ENCODE measurements at places on chromosomes 1 and 21.

GRCh38 chr1:245859493-245860114 is 647.5 kb downstream of the SMYD3 start:
- DNase-seq, result no peak

- no peak for DNase-seq
Observed at GRCh38 chr1:24850328-24850920, 79.7 kb downstream of the RUNX3 start.

GRCh38 chr1:174958396-174958795 is 41.4 kb upstream of the CACYBP start:
- DNase-seq, result no peak

DNA sequence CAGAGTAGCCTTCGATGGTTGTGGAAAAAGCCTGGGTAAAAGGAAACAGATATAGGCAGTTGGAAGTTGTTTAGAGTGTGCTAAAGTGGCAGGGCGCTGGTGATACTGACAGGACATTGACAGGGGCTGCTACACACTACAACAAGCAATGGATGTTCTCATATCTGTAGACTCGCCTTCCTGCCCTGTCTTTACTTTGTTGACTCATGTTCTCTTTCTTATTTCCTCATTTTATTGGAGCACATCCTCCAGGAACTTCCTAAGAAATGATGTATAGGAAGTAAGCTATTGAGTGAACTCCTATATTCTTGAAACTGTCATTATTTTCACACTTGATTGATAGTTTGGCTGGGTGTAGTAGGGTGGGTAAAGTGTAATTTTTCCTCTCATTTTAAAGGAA is 51.0 kb downstream of the C4BPA start:
- DNase-seq, result no peak

GRCh38 chr1:236083650-236084385 is 18.9 kb upstream of the NID1 start:
- DNase-seq, result no peak

GRCh38 chr1:150009604-150010392 is 728 bp downstream of the OTUD7B start:
- peak; percentile 77 for DNase-seq

- DNase-seq, result no peak
Observed at GRCh38 chr1:47576758-47577115, 138.9 kb downstream of the FOXD2 start.

DNA sequence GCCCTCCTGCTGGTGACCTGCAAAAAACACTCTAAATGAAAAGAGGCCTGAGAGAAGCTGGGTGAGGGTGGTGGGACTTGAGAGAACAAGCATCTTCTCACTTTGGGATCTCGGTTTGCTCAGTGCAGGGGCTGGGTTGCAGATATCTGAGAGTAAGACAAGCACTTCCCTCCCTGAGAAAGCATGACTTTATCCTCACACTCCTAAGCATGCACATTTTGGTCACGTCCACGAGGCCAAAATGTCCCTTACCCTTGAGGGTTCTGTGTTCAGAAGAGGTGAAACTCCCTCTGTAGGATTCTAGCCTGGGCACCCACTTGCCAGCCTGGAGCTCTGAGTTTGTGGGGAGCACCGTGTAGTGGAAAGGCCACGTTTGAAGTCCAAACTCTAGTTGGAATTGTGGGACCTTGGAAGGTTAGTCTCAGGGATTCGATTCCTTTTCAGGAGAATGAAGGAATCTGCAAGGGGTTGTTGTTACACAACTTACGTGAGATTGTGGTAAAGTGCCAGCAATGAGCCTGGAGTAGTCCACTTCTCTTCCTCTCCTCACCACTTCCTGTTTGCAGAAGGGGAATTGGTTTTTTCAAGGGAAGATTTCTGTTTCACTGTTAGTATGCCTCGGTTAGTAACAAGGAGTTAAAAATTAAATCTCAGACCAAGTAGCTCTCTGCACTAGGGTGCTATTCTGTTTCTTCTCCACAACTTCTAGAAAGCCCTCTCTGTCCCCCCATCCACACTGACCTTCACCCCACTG is 3.0 kb downstream of the FCAMR start:
- DNase-seq, result no peak

DNA sequence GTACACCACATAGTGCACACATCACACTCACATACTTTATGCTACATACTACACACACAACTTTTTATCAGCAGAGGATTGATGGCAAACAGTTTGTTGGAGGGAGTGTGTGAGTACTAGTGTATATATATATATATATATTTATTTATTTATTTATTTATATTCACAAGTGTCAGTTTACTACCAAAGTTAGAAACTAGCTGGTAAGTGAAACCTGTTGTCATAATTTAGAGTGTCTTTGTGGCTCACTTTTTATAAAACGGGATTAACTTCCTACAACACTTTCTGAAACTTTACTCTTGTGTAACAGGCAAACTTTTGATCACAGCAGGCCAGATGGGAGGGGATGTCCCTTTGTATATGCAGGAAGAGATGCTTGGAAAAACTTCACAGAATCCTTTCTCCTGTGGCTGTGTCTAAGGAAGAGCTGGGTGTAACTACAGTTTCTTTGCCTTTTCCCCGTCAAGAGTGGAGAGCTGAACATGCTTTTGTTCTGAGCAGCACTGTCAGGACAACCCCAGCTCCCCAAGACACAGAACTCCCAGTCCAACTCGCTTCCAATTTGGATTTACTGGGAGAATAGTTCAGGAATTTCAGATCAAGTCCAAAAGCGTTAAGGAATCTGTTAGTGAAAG is 1.9 kb upstream of the SAMD13 start:
- no peak for DNase-seq

DNA sequence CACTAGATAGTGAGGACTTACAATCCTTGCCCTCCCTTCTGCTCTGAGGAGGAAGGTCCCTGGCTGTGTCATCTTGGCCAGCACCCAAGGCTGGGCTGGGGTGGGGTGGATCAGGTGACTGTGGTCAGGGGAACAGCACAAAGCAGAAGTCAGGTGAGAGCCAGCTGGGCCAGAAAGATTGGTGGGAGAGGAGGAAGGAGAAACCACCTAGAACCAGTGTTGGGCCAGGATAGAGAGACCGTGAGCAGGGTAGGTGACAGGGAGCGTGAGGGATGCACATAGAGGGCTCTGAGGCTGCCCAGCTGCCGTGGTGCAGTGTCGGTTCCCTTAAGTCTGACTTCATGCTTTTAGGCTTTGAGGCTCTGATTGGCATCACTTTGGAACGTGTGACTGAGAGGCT is 22.7 kb downstream of the NCF2 start:
- no peak for DNase-seq

- no peak for DNase-seq
Observed at GRCh38 chr1:178916448-178917174, 45.7 kb upstream of the ANGPTL1 start.

- no peak for DNase-seq
Observed at GRCh38 chr21:43300496-43301408, 126.2 kb downstream of the SIK1 start.

- no peak for DNase-seq
Observed at GRCh38 chr1:61404597-61405376, 320.2 kb downstream of the TM2D1 start.

DNA sequence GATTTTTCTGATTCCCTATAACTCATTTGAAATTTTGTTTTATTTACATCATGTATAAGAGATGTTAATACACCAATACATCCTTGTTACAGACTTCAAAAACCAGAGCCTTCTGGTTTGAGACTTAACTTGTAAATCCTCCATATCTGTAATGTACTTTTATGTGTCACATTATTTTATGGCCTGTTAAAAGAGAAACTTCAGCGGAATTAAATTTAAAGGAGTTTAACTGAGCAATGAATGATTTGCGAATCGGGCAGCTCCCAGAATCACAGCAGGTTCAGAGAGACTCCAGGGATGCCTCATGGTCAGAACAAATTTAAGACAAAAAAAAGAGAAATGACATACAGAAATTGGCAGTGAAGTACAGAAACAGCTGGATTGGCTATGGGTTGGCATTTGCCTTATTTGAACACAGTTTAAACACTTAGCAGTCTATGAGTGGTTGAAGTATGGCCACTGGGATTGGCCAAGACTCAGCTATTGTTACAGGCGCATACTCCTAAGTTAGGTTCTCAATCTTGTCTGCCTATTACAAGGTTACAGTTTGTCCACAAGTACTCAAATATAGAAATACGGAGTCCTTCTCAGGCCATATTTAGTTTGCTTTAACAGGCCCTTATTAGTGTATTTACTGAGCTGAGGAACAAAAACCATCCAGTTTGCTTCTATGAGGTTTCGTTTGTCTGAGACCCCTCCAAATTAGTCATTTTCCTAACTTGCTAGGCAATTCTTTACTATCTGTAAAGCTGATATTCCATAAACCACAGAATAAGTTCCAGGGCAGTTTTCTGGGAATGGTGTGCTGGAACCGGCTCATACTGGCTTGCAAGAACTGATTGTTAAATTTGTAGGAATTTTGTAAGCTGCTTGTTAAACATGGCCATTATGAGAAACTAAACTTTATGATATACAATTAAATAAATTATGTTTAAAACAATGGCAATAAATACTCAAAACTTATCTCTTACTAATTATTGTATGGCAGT is 56.2 kb upstream of the WDR26 start:
- no peak for DNase-seq

- DNase-seq, result no peak
Observed at GRCh38 chr1:31488528-31488927, 75.5 kb downstream of the SERINC2 start.

GRCh38 chr1:34618381-34618780 is 136.5 kb upstream of the GJB5 start:
- DNase-seq, result no peak

DNA sequence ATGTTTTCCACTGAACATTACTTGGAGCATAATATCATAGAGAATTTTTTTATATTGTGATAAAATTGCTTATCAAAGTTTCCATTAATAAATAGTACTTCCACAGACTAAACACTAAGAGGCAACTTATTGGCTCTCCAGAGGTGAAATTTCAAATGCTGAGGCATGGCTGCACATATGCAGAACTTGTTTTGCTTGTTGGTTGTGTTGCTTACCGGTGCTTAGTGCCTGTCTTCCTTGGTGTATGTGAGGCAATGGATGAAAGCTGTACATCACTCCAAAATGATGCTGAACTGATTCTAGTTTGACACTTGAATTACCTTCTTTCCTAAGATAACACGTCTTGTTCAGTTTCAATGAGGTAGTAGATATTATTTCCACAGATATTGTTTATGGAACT is 29.8 kb upstream of the GPR52 start:
- DNase-seq, result no peak

DNA sequence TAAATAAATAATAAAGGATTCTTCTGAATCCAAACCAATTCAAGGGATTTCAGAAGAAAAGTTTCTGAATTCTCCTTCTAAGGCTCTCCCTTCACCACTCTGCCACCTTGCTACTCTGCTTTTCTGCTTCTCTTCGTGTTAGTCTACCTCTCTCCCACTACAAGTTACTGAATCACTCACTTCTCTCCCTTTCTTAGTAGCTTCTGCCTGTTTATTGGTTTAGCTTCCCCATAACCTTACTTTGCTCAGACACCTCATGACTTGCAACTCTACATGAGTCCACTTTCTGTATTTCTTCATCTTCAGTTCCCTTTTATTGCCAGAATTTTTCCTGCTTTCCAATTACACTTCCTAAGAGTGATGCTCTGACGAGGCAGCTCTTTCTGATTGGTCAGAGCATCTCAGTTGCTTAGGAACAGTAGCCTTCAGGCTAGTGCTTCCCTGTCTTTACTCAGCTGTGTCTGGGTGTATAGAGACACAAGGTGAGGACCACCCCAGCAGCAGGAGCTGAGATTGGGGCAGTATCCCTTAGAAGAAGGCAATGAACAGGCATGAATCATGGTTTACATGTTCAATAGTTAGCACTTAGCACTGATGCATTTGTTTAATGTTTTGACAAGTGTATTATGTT is 144.6 kb downstream of the SLC30A10 start:
- no peak for DNase-seq

- DNase-seq, result peak; percentile 15
Observed at GRCh38 chr1:158112994-158113758, 67.5 kb upstream of the CD1D start.

- no peak for DNase-seq
Observed at GRCh38 chr1:176461576-176461975, 1.4 kb upstream of the PAPPA2 start.

- DNase-seq, result no peak
Observed at GRCh38 chr1:224641030-224641429, 24.9 kb downstream of the CNIH3 start.

DNA sequence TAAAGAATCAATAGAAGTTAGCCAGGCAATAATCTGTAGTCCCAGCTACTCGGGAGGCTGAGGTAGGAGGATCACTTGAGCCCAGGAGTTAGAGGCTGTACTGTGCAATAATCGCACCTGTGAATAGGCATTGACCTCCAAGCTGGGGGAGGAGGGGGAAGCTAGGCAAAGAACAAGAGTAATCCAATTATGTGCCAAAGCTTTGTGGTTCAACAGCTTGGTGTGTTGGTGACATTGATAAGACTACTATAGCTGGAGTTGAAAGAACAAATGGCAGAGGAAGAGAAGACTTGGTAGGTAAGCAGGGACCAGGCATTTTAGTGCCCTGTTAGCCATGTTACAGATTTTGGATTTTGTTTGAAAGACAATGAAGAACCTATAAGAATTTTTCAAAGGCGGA is 2.1 kb upstream of the TMCO2 start:
- DNase-seq, result no peak

DNA sequence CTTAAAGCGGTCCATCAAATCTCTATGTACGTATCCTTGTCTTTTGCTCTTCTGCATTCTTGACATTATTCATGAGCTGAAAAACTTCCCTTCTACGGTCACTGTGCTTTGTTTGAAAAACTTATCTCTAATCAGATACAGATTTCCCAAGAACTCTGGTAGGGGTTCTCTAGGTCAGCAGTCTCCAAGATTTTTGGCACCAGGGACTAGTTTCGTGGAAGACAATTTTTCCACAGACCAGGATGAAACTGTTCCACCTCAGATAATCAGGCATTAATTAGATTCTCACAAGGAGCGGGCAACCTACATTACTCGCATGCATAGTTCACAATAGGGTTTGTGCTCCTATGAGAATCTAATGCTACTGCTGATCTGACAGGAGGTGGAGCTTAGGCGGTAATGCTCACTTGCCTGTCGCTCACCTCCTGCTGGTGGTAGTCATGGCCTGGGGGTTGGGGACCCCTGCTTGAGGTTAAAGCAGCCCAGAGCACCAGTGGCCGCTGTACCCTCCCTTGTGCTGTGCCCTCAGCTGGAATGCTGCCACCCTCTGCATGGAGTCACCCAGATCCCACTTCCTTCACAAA is 30.8 kb downstream of the AK2 start:
- DNase-seq, result no peak

- DNase-seq, result no peak
Observed at GRCh38 chr21:29674343-29674742, 265.5 kb downstream of the GRIK1 start.
